ENCODE measurements at places on chromosomes 5 and 9.
A peak's percentile ranks its signal among the peaks of the same experiment; 100 is the strongest.

- no peak for DNase-seq
Measured at GRCh38 chr5:126794157-126794828, 17.4 kb downstream of the LMNB1 start.

DNA sequence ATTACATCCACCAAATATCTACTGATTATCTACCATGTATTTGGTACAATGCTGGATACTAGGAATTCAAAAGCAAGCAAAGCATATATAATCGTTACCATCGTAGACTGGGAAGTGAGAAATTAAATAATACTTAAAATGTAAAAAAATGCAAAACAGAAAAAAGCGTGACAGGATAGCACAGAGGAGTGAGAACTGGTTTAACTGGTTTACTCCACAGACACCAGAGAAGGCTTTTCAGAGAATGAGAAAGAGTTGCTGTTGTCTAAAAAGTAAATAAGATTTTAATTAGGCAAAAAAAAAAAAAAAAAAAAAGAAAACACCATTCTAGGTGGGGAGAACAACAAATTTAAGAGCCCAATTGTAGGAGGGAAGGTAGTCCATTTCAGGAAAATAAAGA is 657.9 kb upstream of the ST8SIA4 start:
- DNase-seq: no peak

DNA sequence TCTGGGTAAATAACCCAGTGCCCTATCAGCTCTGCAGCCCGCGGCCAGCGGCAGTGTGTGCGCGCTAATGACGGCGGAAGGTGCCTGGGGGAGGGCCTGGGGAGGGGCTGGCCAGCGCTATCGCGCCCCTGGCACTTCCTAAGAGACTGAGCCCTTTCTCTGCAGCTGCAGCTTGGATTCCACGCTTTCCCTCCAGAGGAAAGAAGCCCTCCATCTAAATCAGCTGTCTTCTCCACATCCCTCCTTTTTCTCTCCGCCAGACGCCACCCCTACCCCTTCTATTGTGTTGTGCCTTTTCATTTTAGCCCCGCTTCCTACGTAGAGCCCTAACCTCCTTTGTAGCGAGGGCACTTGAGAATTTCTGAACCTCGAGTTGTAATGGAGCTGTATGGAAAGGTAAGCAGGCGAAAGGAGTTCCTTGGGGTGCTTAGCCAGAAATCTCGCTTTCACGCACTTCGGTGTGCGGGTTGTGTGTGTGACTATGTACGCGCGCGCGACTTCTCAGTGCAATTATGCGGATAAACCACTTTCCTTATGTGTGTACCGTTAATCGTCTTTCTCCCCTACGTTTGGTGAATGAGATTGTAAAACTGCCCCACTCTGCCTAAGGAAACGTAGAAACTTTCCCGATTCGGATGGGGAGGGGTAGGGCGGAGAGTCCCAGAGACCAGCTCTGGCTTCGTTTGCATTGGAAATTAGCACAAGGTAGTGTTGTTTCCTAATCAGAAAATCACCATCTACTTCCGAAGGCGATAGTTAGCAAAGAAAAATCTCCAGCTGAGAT is 664 bp upstream of the RAB3C start:
- DNase-seq: no peak

GRCh38 chr9:14043483-14043882 is 270.5 kb downstream of the NFIB start:
- DNase-seq: no peak

GRCh38 chr5:1324719-1325190 is 20.1 kb downstream of the CLPTM1L start:
- DNase-seq: peak; percentile 68

DNA sequence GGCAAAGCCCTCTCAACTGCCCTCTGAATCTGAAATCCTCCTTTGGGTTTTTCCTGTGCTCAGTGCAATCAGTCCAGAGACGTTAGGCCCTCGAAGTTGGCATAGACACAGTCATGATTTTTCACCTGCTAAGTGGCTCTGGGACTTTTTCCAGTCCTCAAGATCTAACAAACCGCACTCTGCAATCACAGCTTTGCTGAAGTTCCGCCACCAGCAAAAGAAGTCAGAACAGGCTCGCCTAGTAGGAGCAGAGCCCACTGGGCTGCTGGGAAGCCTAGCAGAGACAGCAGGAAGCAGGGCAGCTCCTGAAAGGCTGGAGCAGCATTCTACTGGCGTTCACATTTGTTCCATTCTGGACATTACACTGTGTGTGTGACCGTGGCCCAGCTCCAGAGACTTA is 222.8 kb upstream of the KIF2A start:
- no peak for DNase-seq

GRCh38 chr9:136230773-136231172 is 14.8 kb downstream of the QSOX2 start:
- no peak for DNase-seq

DNA sequence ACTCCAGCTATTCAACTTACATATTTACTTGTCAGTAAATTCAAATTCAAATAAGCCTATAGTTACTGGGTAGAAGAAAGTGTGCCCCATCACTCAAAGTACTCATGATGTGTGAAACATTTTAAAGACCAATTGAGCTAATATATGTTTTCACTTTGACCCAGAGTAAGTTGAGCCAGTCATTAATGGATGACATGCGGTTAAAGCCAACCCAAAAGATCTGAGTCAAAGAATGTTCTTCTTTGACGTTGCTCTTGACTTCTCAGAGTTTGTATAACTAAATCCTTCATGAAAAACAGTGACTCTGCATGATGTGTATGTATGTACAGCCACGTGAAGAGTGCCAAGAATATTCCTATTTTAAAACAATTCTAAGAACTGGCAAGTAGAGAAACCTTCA is 237.4 kb downstream of the NR2F1-AS1 start:
- no peak for DNase-seq

DNA sequence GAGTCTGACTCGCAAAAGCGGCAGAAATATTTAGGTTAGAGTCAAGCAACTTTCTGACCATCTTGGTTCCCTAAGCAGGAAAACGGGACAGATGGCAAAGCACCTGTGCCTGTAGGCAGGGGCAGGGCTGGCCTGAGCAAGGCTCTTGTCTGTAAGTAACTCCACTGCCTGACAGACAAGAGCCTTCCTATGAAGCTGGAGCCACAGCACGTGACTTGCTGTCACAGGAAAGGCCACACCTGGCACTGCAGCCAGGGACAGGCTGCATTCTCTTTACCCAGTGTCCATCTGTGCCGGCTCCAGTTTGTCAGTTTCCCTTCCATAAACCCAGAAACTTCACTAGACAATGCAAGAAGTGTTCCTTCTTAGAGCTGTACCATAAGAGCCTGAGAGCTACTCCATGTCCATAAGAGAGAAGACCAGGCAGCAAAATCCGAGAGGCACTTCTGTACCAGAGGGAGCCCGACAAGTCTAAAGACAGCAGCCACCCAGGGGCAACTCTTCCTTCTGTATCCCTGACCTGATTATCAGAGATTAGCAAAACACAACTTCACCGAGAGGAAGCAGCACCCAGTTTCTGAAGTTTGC is 78.1 kb downstream of the GPR21 start:
- DNase-seq: no peak

GRCh38 chr5:113273948-113274347 is 160.8 kb downstream of the TSSK1B start:
- no peak for DNase-seq

DNA sequence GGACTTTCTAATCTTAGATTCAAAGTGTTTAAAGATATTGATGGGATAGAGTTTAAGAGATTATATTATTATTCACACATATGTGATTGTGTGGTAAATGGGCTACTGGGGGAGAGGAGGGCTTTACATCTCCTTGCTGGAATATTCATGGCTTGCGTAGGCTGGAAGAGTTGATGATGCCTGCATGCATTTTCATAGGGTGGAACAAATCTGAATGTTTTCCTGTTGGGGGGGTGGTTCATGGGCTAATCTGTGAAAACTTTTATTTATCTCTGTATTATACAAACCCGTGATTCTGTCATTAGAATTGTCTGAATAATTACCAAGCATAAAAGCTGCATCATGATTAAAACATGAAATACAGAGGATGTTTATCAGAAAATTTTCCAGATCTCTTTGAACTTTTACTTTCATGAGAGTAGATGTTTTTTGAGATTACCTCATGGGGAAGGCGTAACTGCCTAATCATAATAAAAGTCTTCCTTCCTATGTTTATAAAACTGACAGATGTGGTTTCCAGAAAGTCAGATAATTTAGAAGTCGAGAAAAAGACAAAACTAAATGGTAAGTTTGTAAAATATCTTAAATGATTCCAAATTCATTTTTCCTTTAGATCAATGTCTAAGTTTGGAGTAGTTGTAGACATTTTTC is 1185.4 kb upstream of the SEMA6A start:
- DNase-seq: no peak

DNA sequence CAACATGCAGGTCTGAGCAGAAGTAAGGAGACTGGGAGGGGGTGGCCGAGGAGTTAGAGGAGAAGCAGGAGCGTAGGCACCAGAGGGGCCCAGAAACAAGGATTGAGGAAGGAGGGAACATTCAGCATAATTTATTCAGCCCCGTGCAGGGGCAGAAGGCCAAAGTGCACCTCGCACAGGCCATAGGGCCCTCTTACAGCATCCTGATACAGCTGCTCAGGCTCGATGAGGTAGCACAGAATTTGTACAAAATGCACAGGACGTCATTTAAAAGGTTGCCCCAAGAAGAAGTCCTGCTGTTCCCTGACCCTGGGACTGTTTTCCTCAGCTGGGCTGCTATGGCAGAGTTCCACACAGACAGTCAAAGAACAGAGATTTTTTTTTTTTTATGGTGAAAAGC is 2.1 kb upstream of the GRM6 start:
- DNase-seq: no peak

GRCh38 chr9:5762421-5762820 is 70.5 kb downstream of the ERMP1 start:
- no peak for DNase-seq

DNA sequence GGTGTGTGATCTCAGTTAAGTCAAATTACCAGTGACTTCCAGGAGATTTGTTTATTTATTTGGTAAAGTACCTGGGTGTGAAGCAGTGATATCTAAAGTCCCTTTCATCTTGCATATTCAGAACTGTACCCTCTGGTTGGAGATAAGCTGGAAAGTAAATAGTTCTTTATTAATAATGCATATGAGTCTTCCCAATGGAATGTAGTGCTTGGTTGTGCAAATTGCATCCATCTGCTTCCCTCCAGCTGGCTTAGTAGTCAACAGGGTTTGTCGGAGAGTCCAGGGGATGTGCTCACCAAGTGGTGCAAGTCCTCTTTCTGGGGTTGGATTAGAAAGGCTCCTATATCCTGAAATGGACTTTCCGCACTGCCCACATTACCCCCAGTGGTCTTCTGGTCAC is 42.0 kb downstream of the TRPM3 start:
- DNase-seq: no peak

- no peak for DNase-seq
Measured at GRCh38 chr5:135382106-135382790, 16.8 kb downstream of the MACROH2A1 start.

GRCh38 chr5:111699976-111700375 is 57.0 kb downstream of the NREP start:
- no peak for DNase-seq

DNA sequence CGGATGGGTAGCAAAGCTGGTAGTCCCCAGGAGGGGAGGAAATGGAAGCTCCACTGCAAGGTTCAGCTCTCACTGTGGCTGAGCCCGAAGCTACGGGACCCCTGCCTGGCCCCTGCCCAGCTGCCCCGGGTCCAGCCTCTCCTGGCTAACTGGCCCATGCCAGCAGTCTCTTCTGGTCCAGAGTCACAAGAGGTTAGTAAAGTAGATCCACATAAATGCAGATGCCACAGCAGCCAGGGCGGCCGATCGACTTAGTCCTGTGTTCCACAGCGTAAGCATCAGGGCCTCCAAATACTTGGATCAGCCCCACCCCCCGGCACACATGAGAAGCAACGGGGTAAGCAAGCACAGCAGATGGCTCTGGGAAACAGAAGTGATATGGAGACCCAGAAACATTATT is 42.1 kb downstream of the MRPL36 start:
- DNase-seq: no peak

GRCh38 chr5:41508696-41509398 is 1.6 kb downstream of the PLCXD3 start:
- DNase-seq: no peak

DNA sequence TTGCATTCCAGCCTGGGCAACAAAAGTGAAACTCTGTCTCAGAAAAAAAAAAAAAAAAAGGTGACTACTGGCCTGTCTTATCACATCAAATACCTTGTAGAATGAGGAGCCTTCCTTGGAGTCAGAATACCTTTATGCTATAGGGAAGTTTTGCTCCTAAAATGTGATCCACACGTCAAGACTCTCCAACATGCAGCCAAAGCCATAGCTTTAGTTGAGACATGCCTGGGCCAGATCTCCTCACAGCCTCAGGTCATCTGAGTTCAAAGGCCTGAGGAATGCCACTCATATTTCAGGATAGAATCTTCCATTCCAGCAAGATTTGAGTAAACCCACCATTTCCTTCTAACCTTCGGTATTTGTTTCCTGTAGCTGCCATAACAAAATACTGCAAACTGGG is 13.7 kb upstream of the SOWAHA start:
- no peak for DNase-seq

GRCh38 chr9:111857555-111858211 is 38.9 kb upstream of the UGCG start:
- no peak for DNase-seq

GRCh38 chr5:152717393-152717792 is 312.3 kb upstream of the NMUR2 start:
- DNase-seq: no peak

- DNase-seq: no peak
Measured at GRCh38 chr5:82151662-82152061, 126.5 kb downstream of the RPS23 start.

- no peak for DNase-seq
Measured at GRCh38 chr5:168046163-168046562, 245.3 kb upstream of the WWC1 start.

- no peak for DNase-seq
Measured at GRCh38 chr5:79229357-79230174, 6.4 kb upstream of the JMY start.

DNA sequence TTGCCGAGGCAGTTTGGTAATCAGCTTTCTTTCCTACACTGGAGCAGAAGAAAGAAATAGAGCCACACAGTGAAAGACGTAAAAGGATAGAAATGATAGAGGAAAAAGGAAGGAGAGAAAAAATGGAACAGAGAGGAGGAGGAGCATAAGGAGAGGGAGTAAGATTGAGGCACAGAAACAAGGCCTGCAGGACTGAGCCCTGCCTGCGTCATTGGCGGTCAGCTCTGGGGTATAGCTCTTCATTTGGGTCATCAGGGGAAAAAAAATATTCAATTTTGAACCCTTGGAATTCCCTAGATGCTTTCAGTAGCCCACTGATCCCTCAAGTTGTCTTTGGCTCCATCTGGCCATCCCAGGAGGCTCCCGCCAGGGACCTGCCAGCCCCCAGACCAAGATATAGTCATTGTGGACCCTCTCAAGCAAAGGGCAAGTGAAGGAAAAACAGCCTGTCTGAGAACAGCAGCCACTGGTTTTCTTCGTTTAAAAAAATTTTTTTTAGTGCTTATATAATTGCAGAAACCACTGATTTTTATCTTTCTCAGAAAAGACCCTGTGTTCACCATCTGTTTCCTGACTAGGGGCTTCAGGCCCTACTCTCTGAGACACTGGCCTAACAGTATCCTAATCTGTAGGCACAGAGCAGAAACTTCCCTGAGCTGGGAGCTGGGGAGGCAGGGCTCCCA is 31.3 kb upstream of the MATR3 start:
- no peak for DNase-seq

GRCh38 chr9:114897196-114897595 is 33.2 kb downstream of the TNFSF8 start:
- DNase-seq: no peak

Data from coronary artery (tissue), 2 donors.